NK-92 treated with Interleukin-12 subunit alpha and Interleukin-12 subunit beta, amount 100 ng/mL, for 24 hours (cell line): ENCODE measurements at places on chromosomes 5 and 9.

GRCh38 chr5:131794586-131794985, 2.2 kb downstream of the FNIP1 start:
- DNase-seq = no peak

GRCh38 chr9:135521608-135522095, 412 bp downstream of the LCN1 start:
- no peak for DNase-seq

DNA sequence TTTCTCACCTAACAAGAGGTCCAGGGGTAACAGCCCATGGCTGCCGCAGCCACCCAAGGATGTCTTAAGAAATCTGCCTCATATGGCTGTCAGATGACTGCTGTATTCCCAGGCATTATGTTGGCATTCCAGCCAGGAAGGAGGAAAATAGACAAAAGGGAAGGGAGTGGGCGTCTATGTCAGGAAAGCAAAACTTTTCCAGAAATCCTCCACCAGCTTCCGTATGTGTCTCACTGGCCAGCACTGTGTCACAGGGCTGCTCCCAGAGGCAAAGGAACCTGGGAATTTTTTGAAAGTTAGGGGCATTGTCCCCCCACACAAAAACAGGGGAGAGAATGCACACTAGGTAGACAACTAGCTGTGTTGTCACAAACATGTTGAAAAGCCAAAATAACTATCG, 7.3 kb downstream of the BHMT2 start:
- DNase-seq = no peak

DNA sequence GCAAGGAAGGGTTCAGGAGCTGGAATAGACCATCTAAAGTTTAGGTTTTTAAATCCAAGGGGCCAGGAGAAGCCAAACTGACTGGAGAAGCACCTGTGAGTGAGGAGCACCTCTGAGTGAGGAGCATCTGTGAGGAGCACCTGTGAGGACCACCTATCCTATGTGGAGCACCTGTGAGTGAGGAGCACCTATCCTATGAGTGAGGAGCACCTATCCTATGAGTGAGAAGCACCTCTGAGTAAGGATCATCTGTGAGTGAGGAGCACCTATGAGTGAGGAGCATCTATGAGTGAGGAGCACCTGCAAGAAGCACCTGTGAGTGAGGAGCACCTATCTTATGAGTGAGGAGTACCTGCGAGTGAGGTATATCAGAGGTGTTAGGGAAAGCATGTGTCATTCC, 8.0 kb upstream of the OR1Q1 start:
- no peak for DNase-seq

- DNase-seq = no peak
Measured at GRCh38 chr5:27242258-27242626, 203.9 kb upstream of the CDH9 start.

GRCh38 chr5:29744618-29745017, 1448.9 kb upstream of the CDH6 start:
- no peak for DNase-seq

- DNase-seq = no peak
Measured at GRCh38 chr5:153827397-153827796, 211.3 kb downstream of the FAM114A2 start.

DNA sequence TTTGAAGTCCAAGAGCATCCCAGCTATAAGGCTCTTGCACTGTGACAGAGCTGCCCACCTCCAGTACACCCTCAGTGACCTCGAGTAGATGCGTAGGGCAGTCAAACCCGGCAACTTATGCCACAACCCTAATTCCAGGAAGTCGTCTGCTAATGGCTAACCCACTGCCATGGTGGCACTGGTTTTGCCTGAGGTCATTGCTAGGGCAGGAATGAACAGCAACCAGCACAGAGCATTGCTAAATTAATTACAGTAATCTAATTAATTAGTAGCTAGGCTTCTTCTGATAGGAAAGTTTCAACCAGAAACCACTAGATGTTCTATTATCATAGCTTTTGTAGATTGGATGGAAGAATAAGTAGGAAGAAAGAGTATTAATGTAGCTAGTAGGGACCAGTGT, 122.8 kb downstream of the DPYSL3 start:
- DNase-seq = no peak

GRCh38 chr9:70554881-70555280, 140.4 kb upstream of the KLF9 start:
- no peak for DNase-seq

DNA sequence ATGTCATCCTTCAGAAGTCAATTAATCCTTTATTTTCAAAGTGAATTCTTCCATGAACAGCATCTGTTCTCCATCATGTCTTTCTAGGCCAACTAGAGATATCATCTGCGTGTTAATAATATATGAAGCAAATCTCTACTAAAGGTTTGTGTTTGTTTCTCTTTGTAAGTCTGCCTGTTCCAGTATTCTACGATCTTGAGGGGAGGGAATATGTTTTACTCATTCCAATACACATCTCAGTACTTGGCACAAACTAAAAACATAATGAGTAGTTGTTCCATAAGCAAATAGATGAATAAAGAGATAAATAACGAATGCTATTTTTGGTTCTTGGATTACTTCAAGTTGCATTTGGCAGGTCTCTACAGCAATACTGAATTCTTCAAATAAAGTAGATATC, 470.7 kb upstream of the GRIN3A start:
- DNase-seq = no peak

DNA sequence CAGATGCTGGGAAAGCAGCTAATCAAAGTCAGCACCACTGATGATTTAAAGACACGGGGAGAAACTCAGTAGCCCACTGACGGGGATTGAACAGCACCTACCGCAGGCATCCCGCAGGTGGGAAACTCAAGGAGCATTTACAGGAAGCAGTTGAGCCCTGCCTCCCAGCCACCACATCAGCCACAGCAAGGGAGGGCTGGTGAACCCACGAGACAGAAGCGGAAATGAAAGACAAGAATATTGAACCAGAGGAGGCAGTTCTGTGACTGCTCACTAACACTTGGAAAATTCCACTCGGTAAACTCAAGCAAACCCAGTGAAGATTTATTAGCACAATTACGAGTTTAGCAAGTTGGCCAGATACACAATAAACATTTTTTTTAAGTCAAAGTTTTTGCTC, 10.6 kb upstream of the FAM163B start:
- peak; percentile 34 for DNase-seq

DNA sequence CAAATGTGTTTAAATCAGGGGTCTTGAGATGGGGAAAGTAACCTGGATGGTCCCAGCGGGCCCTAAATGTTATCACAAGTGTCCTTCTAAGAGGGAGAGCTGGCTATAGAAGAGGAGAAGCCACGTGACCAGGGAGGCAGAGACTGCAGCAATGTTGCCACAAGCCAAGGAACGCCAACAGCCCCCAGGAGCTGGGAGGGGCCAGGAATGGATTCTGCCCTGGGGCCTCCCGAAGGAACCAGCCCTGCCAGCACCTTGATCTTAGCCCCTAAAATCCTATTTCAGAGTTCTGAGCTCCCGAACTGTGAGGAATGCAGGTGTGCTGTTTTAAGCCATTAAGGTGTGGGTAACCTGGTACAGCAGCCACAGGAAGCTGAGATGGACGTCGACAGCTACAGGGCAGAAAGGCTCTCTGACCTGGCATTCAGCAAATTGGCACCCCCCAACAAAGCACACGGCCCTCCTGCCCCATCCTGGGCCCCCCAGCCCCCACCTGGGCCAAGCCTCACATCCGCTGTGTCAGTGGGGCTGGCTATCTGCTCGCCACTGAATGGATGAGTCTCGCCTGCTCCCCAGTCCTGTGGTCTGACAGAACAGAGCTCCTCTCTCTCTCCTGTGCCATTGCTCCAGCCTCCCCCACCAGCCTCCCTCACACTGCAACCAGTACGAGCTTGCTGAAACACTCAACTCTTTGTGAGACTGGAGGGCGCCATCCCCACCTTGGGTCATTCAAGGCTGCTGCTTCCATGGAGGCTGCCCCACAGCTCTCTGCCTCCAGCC, 78.8 kb downstream of the ADAMTS2 start:
- DNase-seq = no peak

DNA sequence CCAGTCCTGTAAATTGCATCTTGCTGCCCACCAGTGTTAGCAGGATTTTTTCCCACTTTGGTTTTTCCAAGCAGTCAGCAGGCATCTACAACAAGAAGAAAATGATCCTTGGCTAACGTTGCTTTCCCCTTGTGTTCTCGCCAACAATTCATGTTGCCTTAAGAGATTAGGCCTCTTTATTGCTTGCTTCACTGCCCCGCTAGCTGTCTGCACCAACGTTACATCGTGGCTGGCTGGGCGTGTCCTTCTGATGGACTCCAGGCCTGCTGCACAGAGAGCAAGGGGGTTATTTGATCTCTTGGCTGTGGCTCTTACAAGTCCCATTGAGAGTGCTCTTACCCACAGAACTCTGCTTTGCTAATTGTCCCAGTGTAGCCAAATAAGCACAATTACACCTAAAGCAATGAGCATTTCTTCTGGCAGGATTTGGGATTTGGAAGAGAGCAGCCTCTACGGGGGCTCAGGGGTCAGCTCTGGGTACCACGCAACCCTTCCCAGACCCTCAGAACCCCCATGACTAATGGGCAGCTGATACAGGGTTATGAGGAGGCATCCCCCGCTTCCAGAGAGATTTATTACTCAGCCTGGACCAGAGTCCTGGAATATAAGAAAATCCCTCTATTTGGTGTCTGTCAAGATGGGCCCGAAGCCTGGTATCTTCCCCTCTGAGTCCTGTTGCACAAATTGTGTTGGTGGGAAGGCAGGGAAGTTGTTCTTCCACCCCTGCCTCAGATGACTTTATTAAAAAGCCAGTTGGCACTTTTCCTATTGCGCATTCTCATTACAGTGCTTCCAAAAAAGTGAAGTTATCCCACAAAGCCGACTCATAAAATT, 17.6 kb downstream of the DCANP1 start:
- no peak for DNase-seq

DNA sequence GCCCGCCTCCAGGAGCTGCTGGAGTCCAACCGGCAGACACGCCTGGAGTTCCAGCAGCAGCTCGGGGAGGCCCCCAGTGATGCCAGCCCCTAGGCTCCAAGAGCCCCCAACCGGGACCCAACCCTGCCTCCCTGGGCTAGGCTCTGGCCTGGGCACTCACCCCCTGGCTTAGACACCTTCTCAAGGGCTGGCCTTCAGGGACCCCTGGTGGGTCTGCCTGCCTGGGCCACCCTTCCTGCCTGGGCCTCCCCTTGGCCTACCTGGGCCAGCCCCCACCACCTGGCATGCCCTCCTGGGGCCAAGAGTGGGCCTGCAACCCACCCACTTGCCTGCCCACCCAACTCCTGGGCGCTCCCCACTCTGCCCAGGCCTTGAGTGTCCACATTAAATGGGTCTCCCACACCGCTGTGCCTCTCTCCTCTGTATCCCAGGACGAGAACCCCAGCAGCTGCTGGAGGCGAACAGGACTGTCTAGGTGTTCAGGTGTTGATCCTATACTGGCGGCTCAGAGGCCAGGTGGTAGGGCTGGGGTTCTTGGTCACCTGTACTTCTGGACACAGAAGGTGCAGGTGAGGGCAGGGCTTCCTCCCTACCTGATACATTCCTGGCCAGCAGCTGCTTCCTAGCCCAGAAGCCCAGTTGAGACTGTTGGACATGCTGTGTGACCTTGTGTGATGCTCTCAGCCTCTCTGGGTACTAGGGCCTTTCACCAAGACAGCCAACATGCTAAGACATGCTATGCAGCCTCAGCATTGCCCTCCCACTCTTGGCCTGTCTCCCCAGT, 3.6 kb downstream of the BBLN start:
- DNase-seq = no peak

GRCh38 chr5:140996060-140996459, 29.8 kb downstream of the PCDHAC2 start:
- DNase-seq = no peak

GRCh38 chr9:89687848-89688247, 83.0 kb downstream of the GADD45G start:
- DNase-seq = no peak

- DNase-seq = no peak
Measured at GRCh38 chr5:56594792-56595191, 220.6 kb upstream of the MAP3K1 start.

- no peak for DNase-seq
Measured at GRCh38 chr5:74540622-74541021, 99.9 kb downstream of the ENC1 start.

DNA sequence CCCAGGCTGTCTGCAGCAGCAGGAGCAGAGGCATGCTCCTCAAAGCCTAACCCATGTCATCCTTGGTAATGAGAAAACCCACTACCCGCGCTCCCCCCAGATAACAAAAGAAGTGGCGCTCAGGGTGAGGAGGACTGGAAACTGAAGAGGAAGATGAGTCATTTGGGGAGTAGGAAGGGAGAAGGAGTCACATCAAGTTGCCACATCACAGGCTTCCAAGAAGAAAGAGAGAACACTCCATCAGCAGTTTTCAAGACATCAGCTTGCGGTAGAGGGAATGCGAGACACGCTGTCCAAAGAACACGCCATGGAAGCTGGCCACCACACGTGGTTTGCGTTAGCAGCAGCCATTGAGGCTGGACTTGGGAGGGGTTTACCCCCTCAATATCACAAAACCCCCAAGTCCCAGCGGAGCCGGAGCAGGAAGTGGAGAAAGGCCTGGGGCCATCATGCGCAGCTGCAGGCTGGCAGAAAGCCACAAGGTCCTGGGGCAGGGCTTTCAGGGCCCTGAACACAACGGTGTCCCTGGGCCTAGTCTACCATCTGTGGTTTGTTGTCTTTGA, 41.5 kb downstream of the SH3PXD2B start:
- no peak for DNase-seq

- DNase-seq = no peak
Measured at GRCh38 chr9:124964056-124964455, 23.2 kb upstream of the GOLGA1 start.

- DNase-seq = no peak
Measured at GRCh38 chr5:127029581-127030258, 638 bp downstream of the MARCHF3 start.

DNA sequence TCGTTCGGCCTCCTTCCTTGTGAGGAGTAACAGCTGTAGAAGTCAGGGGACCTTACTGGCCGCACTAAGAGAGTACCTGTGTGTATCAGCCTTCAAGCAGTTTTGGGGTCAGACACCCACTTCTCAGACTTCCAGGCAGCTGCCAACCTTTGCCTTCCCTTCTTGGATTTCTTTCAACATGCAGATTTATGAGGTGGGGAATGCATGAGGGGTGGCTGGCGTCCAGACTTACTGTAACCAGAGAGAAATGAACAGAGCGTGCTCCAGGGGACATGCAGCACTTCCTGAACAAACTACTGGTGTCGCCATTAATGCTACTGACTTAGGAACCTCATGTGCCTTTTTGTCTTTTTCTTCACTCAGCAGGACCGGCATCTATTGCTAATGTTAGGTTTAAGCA, 46.7 kb downstream of the INSYN2B start:
- DNase-seq = no peak

DNA sequence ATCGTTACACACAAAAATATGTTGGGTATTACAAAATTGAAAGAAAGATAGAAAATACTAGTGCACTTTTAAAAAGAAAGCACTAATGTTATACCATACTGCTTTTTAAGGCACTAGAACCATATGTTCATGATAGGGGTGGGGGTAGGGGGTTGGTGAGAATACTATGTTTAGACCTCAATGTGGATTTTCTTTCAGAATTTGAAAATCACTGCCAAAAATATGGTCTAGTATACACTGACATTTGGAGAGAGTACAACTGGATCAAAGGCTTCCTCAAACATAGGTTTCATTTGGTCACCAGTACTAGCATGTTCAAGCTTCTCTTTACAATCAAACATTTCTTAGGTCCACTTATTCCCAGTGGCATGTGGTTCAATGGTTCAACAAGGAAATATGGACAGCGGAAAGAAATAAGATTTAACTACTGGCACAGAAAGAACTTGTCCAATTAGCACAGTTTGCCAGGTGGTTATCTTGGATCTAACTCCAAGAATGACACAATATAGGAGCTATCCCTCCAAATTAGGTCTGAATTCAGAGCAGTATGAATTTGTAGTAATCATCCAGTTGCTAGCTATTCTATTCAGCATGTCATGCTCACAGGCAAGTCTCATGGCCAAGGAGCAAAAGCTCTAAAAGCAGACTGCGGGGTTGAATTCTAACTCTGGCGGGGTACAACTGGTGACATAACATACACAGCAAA, 139.3 kb downstream of the SLC24A2 start:
- no peak for DNase-seq
